Right cardiac atrium (tissue), 5 donors: ENCODE measurements at places on chromosomes 12 and 14. TPM values are rescaled to one million over a fixed set of nuclear protein-coding genes. Genes with fewer than 3 reads are reported as not detected.

DNA sequence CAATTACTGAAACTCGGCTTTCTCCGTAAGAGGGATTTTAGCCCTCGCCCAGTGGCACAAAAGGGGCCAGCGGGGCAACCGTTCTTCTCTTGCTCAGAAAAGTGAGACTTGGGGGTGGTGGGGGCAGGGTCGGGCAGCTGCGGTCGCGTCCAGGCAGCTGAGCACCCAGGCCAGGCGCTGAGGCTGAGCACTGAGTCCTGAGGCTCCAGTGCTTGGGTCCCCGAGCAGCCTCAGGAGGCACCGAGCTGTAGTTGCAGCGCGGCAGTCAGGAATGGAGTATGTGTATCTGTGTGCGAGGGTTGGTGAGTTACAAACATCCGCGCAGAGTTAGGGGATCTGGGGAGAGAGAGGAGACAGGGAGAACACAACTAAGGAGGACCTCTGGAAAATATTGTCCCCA, 4.1 kb upstream of the HOXC6 start:
- no peak for DNase-seq

GRCh38 chr14:103081951-103082350, 2.1 kb upstream of the LBHD2 start:
- DNase-seq: no peak

RIC8B gene
- polyA plus RNA-seq: 9.0 TPM

PLA2G1B gene
- not detected for polyA plus RNA-seq

CLEC4D gene
- polyA plus RNA-seq: not detected
